ENCODE measurements at places on chromosomes 3 and 15.

DNA sequence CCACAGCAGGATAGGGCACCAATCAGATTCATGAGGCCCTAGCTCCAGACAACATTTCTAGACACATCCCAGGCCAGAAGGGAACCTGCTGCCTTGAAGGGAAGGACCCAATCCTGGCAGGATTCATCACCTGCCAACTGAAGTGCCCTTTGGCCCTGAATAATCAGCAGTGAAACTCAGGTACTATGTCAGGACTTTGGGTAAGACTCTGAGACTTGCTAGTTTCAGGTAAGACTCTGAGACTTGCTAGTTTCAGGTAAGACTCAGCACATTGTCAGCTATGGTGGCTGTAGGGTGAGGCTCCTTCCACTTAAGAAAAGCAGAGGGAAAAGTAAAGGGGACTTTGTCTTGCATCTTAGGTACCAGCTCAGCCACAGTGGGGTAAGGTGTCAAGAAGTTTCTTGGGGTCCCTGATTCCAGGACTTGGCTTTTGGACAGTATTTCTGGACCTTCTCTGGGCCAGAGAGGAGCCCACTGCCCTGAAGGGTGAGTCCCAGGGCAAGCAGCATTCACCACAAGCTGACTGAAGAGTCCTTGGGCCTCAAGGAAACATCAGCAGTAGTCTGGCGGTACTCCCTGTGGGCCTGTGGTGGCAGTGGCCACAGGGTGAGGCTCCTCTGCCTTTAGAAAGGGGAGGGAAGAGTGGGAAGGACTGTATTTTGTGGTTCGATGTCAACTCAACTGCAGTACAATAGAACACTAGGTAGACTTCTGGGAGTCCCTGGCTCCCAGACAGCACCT, 13.7 kb upstream of the COL8A1 start:
- DNase-seq = no peak

GRCh38 chr3:194938845-194939531, 253.3 kb downstream of the FAM43A start:
- DNase-seq = no peak

GRCh38 chr3:139441656-139442055, 34.7 kb downstream of the RBP2 start:
- DNase-seq = no peak

DNA sequence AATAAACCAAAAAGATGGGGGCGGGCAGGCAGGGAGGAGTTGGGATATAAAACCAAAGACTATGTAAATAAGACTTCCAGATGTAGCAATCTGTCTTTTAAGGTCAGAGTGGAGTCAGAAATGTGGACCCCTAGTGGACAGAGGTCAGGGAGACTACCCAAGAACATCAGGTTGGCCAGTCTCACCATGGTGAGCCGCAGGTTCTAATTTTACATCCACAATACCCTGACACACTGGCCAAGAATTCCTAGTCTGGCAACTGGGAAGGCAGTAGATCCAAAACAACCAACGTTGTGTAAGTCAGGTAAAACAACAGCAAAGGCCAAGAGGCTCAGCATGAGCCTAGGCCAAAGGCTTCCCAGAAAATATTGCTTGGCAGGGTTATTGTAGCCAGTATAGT, 203.4 kb downstream of the FOXP1 start:
- DNase-seq = no peak

- no peak for DNase-seq
Observed at GRCh38 chr3:115697263-115698053, 74.1 kb downstream of the GAP43 start.

- no peak for DNase-seq
Observed at GRCh38 chr3:172222478-172223071, 183.2 kb downstream of the FNDC3B start.

DNA sequence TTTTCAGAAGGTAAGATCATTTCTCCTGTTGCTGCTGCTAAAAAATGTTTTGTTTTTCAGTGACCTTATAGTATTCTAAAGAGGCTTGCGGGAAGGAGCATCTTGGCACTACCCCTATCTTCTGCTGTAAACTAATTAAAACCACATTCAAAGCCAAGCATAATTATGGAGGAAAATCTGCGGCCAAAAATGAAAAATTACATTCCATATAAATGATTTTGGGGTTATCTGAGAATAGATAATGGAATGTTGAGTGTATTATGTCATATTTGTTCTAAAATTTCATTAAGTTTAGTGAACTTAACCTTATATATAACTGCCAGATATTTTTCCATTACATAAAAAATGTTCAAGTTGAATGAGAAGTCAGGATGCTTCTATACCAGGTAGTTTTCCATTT, 170.4 kb upstream of the TMC3 start:
- no peak for DNase-seq

DNA sequence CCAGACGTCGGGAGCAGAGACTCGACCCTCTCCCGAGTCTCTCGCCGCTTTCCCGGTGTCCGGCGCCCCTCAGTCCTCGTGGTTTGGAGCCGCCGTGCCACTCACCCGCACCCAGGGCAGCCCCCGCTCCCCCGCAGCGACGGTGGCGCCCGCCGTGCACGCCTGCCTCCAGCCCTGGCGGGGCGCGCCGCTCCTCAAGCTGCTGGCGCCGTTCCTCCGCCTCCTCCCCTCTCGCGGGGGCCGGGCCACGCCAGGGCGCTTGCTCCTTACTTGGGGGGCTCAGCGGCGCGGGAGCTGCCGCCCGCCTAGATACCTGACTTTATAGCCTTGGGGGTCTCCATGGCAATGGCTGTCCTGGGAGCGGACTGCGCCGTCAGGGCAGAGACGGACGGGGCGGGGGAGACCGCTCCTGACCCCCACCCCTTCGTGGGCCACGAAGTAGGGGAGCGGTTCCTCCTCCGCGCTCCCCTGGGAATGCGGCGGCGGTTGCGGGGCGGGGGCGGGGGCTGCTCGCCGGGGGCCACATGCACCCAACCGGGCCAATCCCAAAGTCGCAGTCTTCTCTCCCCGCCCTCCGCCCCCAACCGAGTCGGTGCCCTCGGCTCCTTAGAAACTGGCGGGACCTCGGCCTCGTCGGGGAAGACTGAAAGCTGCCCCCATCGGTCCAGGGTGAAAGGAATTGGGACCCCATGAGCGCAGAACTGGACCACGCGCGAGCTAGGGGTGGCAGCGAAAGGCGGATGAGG, at the start of gene ANKRD63:
ANKRD63 (minus strand) TSS at position 196 of the 746 bp plus-strand sequence. CDS start 478 bp downstream, outside the sequence.
- no peak for DNase-seq

- DNase-seq = no peak
Observed at GRCh38 chr3:100045696-100046095, 68.6 kb downstream of the FILIP1L start.

- peak; percentile 49 for DNase-seq
Observed at GRCh38 chr3:62718515-62719320, 156.5 kb downstream of the CADPS start.

DNA sequence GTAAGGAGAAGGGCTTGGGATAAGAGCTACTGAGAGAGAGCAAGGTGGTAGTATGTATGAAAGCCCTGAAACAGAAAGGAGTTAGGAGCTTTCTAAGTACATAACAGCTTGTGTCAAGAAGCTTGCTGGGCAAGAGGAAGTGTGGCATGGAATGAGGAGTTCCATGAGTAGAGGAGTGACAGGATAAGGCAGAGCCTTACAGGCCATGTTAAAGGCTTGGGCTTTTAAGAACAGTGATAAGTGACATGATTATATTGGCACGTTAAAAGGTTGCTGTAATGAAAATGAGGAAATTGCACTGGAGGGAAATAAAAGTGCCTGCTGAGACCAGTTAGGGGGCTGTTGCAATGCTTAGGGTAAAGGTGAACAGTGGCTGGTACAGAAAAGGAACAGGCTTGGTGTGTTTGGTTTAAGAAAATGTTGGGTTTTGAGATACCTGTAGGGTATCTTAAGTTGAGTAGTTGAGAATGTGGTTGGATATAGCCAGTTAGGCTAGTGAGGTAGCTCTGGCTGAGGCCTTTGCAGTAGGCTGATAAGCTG, 49.0 kb downstream of the MEF2A start:
- DNase-seq = no peak

GRCh38 chr3:100496711-100497261, 4.4 kb downstream of the TMEM45A start:
- DNase-seq = no peak

GRCh38 chr3:54347060-54347459, 224.7 kb downstream of the CACNA2D3 start:
- no peak for DNase-seq

GRCh38 chr3:138717348-138717747, 108.8 kb downstream of the FAIM start:
- DNase-seq = no peak

DNA sequence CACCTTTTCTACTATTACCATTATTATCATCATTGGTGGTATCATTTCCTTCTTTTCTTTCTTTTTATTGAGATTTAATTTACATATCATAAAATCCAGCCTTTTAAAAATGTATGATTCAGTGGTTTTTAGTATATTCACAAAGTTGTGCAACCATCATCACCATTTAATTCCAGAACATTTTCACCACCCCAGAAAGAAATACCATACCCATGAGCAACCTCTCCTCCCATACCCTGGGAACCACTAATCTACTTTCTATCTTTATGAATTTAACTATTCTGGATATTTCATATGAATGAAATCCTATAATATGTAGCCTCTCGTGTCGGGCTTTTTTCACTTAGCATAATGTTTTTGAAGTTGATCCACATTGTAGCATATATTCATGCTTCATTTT, 29.1 kb downstream of the AAGAB start:
- peak; percentile 34 for DNase-seq

DNA sequence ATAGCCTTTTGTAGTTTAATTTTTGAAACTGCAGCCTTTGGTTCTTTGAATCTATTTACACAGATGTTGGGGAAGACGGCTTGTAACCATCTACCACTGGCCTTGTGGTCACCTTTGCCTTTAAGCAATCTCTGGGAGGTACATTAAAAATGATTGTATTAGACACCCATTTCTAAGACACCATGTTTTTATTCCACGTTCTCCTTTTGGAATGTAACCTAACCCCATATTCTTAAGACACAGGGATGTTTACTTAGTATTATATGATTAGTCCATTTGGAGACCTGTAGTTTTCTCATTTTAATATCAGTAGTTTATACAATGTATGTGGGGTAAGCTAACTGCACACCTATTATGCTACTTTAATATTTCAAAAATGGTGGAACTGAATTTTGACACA, 175.1 kb upstream of the PLSCR5 start:
- DNase-seq = no peak

GRCh38 chr3:170564664-170565063, 21.2 kb downstream of the SLC7A14 start:
- no peak for DNase-seq

- no peak for DNase-seq
Observed at GRCh38 chr3:141371882-141372281, 3.6 kb downstream of the ZBTB38 start.

GRCh38 chr3:45618081-45618509, 23.5 kb downstream of the LIMD1 start:
- DNase-seq = no peak

- no peak for DNase-seq
Observed at GRCh38 chr3:158977497-158977896, 175.6 kb downstream of the MFSD1 start.

GRCh38 chr3:2211568-2211967, 112.9 kb downstream of the CNTN4 start:
- no peak for DNase-seq

- DNase-seq = no peak
Observed at GRCh38 chr3:155281912-155282311, 11.6 kb downstream of the STRIT1 start.

- DNase-seq = no peak
Observed at GRCh38 chr3:129820587-129820986, 72.9 kb downstream of the TMCC1 start.

- DNase-seq = no peak
Observed at GRCh38 chr15:63046917-63047760, 4.6 kb downstream of the TPM1 start.

- DNase-seq = no peak
Observed at GRCh38 chr3:4494895-4495264, 1.7 kb downstream of the ITPR1 start.

DNA sequence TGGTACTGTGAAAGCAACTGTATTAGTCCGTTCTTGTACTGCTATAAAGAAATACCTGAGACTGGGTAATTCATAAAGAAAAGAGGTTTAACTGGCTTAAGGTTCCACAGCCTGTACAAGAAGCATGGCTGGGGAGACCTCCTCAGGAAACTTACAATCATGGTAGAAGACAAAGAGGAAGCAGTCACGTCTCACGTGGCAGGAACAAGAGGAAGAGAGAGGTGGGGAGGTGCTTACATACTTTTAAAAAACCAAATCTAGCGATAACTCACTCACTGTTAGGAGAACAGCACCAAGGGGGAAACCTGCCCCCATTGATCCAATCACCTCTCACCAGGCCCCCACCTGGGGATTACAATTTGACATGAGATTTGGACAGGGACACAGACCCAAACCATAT, 48.9 kb downstream of the IQGAP1 start:
- DNase-seq = no peak

GRCh38 chr15:38252481-38253350, at the start of gene SPRED1:
Gene SPRED1 (plus strand): TSS chr15:38252836. CDS start chr15:38253186, 350 bp downstream.
- no peak for DNase-seq

DNA sequence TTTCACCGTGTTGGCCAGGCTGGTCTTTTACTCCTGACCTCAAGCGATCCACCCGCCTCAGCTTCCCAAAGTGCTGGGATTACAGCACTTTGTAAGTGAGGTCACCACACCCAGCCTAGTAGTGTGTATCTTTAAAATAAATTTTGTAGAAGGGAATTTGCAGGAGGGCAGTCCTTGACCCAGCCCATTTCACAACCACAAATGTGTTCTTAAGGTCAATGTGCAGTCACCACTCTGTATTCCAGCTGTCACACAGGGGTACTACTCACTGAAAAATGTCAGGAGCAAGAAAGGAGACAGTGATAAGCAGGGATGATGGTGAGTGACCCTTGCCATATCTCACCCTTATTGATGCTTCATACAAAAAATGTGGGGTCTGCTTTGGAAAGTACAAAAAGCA, 98.5 kb downstream of the FRMD5 start:
- DNase-seq = no peak

DNA sequence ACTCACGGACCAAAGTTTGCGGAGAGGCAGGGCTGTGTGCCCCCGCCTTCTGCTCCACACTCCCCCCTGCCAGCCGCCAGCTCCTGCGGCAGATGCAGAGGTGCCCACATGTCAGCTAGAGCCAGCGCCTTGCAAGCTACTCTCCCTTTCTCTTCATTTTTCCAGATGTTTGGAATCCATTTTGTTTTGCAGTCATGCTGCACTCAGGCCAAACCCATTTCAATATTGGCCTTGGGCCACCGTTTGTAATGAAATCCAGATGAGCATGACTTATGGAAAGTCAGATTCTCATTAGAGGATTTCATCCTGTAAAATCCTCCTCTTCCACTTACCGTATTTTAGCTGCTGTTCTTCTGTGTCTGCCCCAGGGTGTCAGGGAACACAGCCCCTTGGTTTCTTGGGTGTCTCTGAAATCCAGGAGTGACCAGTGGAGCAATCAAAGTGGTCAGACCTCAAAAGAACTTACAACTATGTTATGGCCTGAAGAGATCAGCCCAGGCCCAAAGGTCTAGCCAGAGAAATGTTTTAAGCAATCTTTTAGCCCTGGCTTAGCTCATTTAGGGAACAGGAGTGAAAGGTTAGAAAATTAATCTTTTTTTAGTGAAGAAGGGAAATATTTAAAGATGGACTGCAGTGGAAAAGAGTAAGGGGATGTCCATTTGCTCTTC, 65.8 kb downstream of the AAGAB start:
- DNase-seq = no peak

GRCh38 chr3:30418443-30418842, 188.0 kb upstream of the TGFBR2 start:
- no peak for DNase-seq
